ENCODE measurements at places on chromosomes 12 and 14.
A peak's percentile ranks its signal among the peaks of the same experiment; 100 is the strongest.

- DNase-seq, result no peak
Observed at GRCh38 chr12:46292754-46293402, 24.0 kb upstream of the SLC38A1 start.

DNA sequence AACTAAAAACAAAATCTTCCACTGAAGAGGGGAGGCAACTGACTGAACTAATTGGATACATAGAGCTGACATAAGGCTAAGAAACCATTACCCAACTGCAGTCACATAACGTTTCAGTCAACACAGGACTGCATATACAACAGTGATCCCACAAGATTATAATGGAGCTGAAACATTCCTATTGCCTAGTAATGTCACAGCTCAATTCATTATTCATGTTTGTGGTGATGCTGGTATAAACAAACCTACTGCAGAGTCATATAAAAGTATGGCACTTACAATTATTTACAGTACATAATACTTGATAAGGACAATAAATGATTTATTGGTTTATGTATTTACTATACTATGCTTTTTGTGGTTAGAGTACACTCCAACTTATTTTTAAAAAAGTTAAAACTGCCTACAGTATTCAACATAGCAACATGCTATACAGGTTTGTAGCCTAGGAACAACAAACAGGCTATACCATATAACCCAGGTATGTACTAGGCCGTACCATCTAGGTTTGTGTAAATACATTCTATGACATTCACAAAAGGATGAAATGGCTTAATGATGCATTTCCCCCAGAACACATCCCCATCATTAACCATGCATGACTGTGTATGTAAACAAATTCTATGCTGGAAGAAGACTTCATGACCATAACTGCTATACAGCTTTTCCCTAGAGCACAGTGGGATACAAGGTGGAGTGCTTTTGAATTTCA lies 4.3 kb downstream of the NAP1L1 start:
- no peak for DNase-seq

DNA sequence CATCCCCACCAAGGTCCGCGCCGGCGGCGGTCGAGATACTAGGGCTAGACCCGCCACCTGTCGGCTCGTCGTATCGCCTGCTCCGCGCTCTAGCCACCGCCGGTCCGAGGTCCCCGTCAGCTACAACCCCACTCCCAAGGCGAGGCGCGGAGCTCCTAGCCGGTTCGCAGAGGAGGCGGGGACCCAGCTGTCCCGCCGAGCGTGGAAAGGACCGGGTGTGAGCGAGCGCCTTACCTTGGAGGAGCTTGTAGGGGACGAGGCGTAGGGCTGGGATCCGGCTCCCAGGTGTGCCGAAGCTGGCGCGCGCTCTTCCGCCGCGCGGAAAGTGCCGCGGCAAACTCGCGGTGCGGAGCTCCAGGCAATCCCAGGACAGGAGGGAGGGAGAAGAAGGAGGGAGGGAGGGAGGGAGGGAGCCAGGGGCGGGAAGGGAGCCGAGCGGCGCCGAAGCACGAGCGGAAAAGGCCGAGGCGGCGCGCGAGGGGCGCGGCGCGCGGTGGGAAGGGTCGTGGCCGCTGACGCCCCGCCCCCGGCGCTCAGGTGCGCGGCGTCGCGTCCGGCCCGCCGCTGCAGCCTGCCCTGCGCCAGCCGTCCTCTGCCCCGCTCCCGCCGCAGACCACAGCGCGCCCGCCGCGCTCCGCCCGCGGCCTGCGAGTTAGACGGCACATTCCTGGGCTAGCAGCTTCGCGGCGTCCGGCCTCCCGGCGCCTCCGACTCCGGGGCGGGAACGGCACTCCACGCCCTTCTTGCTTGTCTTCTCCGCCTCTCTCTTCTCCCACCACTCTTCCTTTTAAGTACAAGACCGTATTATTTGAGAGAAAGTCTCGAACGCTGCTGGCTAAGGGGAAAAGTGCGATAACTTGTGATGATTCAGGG lies at the start of gene PAWR:
Gene PAWR (minus strand): TSS at position 327 of the 873 bp plus-strand sequence. CDS start 720 bp downstream, outside the sequence.
- DNase-seq, result peak; percentile 38

GRCh38 chr14:100791348-100791735 lies 34.6 kb upstream of the MEG3 start:
- DNase-seq, result no peak

- DNase-seq, result no peak
Observed at GRCh38 chr12:97536353-97536752, 73.7 kb downstream of the RMST start.

DNA sequence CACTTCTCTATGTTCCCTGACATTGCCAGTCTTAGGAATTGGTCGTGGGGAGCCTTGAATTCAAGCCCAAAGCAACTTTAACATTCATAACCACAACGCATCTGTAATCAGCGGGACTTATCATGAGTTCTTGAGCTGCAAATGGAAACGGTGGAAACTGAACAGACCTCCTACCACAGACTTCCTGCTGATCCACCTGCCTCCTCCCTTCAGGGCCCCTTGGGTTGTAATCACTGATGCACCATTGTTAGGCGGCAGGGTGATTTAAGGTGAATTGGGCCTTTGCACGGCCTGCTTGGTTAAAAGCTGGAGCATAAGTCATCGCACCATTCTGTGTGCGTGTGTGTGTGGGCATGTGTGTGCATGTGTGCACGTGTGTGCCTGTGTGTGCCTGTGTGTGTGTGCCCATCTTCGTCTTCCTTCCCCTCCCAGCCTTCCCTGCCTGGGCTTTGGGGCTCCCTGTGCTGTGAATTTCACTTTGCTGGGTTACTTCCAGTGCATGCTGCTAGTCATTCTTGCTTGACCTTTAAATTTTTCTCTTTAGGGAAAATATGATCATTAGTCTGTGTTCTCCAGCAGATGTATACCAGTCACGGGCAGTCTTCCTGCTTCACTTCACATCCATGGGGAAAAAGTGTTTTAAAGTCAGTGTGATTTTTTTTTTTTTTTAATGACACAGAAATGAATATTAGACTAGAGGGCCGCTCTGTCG lies 29.1 kb downstream of the CHST11 start:
- no peak for DNase-seq

DNA sequence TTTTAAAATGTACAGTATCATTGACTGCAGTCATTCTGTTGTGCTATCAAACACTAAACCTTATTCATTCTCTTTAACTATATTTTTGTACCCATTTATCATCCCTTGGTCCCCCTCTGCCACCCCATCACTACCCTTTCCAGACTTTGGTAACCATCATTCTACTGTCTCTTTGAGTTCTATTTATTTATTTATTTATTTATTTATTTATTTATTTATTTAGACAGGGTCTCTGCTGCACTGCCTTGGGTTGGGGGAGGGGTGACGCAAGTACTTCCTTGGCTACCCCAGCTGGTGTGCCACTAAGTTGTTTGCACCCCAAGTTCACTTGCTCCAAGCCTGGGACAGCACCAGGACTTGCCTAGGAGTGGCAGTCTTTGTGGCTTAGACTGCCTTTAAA lies 427.8 kb upstream of the NOVA1 start:
- no peak for DNase-seq

- no peak for DNase-seq
Observed at GRCh38 chr12:104689635-104690034, 232.9 kb downstream of the CHST11 start.

DNA sequence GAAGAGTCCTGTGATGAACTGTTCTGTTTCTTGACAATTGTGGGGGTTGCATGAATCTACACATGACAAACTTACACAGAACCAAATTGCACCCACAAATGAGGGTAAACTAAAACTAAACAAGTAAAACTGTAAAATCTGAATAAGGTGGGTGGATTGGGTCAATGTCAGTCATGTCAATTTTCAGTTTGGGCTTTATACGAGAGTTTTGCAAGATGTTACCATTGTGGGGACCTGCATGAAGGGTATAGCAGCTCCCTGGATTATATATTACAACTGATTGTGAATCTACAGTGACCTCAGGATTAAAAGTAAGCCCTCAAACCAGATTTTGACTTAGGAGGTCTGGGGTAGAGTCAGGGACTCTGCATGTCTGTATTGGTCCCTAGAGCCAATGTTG lies 101.5 kb upstream of the LHX5 start:
- no peak for DNase-seq

DNA sequence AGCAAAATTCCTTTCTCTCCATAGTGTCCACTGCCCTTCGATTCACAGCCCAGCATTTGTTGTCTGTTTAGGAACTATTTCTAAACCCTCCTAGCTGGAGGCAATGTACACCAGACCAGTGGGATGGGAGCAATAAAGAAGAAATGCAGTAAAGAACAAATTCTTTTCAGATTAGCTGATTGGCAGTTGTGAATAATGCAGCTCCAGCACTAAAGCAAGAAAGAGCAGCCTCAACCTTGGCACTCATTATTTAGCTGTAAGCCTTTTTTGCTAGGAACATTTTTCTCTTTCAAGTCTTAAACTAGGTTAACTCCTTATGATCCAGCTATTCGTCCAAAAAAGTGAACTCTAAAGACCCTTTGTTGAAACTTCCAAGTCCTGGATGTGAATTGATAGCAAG lies 580.5 kb upstream of the STXBP6 start:
- no peak for DNase-seq

DNA sequence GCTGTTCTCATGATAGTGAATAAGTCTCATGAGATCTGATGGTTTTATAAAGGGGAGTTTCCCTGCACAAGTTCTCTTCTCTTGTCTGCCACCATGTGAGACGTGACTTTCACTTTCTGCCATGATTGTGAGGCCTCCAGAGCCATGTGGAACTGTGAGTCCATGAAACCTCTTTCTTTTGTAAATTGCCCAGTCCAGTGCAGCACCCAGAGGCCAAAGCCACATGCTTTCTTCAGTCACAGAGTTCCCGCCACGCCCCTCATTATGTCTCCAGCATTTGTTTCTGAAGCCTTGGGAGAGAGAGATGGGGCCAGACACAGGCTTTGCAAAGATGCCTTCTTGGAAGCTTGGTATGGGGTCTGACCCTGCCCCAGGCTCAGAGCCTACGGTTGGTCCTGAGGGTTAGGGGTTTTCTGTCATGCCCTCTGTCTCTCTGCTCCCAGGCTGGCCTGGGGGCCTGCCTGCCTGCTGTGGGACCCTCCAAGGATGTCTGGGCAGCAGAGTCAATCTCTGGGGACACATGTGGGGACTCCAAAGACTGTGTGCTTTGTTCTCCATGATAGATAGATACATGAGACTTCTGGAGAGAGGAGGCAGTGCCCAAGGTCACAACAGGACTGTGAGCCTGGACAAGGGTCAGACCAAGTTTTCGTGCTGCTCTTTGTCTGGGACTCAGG lies 114.1 kb upstream of the PRMT8 start:
- DNase-seq, result no peak

All from activated CD4-positive, CD25-positive, alpha-beta regulatory T cell treated with anti-CD3 and anti-CD28 coated beads, Interleukin-2, amount 50 U/mL, for 72 hours (primary cell).